NCI-H748 treated with DMSO at 0.1 percent for 48 hours (cell line): ENCODE measurements at places on chromosomes 1 and 21.

DNA sequence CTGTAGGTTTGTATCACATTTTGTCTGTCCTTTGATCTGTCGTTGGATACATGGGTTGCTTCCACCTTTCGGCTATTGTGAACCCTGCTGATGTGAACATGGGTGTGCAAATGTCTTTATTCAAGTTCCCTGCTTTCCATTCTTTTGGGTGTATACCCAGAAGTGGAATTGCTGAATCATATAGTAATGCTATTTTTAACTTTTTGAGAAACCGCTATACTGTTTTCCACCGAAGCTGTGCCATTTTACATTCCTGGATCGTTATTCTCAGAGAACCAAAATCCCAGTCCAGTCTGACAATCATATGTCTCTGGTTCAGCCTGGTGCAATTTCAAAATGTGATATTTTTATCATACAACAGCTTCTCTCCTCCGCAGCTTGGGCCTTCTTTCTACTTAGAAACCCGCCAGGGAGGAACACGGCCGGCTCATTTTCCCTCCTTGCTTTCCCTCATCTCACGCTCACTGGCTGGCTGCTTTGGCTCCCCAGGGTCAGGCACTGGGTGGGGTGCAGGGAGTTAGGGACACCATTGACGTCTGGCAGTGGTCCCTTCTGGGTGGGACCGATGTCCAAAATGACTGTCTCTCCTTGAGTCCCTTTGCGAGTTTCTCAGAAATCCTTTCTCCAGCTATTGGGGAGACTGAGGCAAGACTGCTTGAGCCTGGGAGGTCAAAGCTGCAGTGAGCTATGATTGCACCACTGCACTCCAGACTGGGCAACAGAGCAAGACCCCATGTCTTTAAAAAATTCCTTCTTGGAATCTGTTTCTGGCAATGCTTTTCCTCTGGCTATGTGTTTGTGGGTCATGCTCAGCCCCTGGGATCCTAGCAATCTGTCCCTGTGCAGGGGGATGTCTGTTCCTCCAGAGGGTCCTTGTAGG is 73.5 kb upstream of the AKT3 start:
- no peak for DNase-seq

GRCh38 chr1:32066489-32066873 is 6.3 kb upstream of the TMEM39B start:
- no peak for DNase-seq

- DNase-seq, result no peak
Observed at GRCh38 chr1:246954126-246954525, 22.4 kb upstream of the AHCTF1 start.

- DNase-seq, result no peak
Observed at GRCh38 chr1:175530622-175531375, 212.6 kb downstream of the TNR start.

DNA sequence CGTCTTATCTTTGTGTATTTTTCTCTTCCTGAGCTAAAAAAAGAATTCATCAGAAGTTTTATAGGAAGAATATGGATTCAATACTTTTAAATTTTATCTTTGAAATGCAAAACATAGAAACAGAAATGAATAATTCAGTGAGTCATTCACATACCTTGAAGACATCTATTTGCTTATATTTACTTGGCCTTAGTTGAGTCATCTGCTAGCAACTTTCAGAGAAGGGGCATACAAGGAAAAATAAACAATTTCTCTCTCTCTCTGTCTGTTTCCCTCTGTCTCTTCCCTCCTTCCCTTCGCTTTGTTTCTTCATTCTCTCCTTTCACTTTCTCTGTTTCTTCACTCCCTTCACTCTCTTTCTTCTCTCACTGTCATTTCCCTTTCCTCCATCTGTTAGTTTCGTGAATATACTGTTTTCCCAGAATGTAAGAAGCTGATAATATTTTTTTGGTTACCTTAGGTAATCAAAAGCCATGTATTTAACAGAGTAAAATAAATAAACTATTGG is 477.2 kb downstream of the BRINP3 start:
- DNase-seq, result no peak

DNA sequence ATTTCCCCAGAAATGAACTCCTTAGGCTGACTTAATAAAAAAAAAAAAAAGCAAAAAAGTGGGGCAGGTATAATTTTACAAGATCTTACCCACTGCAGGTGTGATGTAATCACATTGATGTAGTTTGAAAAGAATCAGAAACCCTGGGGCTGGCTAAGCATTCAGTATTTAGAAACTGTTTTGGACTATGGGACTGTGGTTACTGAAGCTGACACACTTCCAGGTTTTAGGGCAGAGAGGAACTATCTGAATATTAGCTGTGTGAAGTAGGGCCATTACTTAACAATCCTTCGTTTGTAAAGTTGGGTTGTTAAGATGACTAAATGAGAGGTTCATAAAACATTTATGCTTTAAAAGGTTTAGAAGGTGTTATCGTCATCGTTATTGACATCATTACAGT is 165.3 kb downstream of the FASLG start:
- no peak for DNase-seq

- DNase-seq, result no peak
Observed at GRCh38 chr1:211985556-211986264, 49.6 kb downstream of the INTS7 start.

DNA sequence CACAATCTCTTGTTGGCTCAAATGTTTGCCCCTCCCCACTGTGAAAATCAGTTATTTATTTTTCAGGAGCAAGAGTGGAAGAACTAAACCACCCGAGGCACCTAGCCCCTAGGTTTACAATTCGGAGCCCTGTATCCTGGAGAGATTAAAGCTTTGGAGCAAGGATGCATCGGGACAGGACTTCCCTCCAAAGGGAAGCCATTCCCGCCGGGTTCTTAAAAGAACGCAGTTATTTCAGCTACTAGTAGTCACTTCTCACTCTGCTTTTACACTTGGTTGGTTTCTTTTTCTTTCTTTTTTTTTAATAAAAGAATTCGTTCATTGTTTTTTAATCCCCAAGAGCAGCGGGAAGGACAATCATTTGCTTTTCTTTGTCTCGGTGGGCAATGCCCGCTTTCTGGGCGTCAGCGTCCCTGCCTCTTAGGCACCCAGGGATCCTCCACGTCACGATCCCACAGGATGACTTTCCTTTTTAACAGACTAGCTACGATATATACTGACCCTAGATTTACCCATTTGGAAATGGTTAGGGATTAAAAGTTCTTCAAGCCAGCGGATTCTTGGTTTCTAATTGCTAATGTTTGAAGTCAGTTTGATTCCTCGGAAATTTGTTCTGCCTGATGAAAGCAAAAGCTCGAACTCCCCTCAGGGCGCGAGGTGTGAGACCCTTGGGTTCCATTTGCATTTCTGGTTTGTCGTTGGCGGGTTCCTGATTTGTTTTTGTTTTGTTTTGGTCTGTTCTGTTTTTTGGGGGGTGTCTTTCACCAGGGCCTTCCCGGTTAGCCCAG is 9.0 kb downstream of the TBX15 start:
- DNase-seq, result no peak

- no peak for DNase-seq
Observed at GRCh38 chr1:193356249-193356648, 169.8 kb upstream of the B3GALT2 start.

DNA sequence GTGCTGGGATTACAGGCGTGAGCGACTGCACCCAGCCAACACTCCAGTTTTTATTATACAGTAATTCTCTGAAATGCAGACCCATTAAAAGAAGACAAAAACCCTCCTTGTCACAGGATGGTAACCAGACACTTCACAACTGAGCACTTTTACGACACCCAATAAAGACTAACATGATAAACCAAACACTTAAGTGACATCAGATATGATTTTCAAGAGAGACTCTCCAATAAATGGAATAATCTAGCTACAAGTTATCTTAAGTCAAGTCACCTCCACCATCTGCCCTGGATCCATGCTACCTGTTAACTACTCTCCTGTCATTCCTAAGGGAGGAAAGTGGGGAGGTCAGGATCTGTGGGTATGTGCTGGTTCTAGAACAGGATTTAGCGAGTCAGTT is 5.6 kb downstream of the GNG12 start:
- peak; percentile 17 for DNase-seq
